ENCODE measurements at places on chromosomes 2 and 18.

DNA sequence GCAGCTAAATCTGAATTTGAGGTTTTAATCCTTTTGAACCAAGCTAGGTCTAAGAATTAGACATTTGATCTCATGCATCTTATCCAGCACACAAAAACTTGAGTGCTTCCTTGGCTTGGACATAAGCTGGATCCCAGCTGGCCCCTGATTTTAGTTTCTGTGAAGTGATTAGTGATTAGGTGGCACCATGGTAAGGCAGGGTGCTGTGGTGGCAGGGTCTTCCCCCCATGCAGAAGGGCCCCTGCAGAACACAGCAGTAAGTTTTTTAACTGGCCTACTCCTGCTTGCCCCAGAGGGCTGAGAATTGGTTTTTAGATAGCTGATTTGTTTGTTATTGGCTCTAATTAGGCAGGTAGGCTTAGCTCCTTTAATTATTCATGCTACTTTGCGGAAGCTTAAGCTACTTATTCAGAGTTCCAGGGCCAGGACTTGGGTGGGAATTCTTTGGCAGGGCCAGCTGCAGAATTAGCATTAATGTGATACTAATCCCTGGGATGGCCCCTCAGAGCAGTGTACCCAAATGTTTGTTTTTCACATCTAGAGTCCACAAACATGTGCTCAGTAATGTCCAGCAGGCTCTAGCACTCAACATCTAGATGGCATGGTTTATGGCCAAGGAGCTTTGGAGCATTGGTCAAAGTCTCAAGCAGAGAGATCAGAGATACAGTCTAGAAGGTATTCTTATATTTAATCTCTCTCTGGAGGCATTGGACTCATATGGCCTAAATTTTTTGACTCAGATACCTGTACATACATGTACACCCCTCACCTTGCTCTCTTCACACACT lies 99.6 kb downstream of the FMNL2 start:
- no peak for DNase-seq

DNA sequence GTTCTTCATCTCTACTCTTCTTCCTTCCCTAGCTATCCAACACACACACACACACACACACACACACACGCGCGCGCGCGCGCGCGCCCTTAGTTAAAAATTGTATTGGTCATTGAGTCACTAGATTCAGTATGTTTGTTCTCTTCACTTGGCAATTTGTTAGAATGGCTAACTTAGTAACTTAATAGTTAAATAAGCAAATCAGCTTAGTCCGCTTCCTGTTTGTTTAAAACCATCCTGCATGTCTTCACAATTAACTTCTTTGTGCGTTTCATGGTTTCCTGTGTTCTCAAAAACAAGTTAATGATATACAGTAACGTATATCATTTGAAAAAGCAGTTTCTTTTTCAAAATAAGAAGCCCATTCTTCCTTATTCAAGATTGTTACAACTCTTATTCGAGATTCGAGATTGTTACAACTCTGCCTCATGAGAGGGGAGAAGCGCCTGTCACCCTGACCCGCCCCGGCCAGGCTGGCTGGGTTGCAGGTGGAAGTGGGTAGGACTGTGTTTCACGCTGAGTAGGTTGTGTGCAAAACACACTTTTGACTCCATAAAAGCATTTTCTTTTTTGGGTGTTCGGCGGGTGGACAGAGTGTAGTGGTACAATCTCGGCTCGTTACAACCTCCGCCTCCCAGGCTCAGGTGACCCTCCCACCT lies 9.5 kb upstream of the CNNM3 start:
- no peak for DNase-seq

DNA sequence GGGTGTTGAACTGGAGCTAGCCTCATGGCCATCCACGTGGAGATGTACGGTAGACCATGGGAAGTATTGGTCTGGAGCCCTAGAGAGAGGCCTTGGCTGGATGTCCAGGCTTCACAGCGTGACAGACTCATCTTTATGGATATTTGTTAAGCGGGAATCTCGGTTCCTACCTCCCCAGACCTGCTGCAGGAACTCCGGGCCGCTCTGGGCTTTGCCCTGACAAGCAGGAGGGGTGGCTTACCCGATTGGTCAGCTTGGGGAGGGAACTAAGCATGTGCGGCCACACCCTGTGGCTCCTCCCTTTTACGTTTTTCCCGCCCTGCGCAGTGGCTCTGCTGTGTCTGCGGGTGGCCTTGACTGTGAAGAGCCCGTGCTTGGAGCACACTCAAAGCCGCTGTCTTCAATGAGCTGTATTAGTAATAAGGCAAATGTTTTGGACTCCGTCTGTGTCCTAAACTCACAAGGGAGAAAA lies 52.3 kb downstream of the PAPOLG start:
- DNase-seq, result no peak

DNA sequence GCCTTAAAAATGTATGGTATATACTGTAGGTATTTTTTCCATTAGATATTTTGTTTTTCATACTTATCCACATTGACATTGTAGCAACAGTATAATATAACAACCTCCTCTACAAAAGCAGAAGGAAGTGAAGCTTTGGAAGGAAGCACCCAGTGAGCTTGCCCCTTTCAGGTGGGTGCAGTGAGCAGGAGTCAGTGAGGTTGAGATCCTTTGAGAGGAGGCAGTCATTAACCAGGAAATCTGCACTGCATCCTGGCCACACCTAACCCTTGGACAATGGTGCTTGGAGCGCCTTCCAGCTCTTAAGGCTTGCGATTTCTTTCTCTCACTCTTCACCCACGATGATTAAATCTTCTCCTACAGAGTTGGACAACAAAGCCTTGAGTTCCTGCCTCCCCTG lies 13.9 kb downstream of the IL37 start:
- DNase-seq, result no peak

GRCh38 chr18:25056429-25056828 lies 295.5 kb downstream of the ZNF521 start:
- DNase-seq, result no peak

DNA sequence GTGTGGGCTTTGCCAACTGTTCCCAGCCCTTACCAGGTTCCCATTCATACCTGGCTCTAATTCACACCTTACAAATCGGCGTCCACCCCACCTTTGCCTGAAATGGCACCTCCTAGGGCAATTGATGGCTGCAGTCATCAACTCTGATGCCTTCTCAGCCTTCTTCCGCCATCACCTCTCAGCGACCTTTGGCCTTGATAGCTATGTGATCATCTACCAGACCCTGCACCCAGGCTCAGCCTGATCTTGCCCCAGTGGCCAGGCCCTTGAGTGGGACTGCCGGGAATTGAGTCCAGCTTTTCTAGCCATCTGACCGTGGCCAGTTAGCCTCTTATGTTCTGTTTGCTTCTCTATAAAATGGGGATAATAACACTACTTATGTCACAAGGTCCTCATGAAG lies 32.5 kb downstream of the PSD4 start:
- no peak for DNase-seq

DNA sequence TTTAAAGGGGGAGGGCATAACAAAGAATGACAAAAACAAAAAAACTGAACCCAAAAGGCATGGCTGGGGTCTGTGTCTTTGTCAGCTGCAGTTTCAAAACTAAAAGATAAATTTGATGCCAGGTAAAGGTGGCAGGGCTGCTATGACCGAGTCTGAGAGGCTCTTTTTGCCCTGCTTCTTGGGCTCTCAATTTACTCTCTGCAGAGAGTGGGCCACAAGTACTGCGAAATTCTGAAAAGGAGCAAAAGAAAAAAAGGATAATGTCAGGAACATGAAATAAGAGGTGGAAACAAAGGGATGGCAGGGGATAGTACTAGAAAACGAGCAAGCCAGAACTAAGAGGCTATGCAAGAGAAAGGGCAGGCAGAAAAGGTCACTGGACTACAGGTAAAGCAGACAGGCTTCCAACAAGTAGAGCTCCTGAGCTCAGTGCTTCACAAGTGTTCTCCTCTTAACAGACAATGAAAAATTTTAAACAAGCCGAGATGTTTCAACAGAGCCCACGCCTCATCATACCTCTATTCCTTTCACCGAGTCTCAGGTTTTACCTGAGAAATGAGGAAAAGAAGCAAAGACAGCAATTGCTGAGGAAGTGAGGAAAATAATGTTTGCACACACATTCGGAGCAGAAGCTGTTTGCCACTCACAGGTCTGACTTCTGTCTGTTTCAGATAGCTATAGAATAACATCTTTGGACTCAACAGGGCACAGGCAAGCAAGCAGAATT lies 7.3 kb downstream of the IRS1 start:
- no peak for DNase-seq

DNA sequence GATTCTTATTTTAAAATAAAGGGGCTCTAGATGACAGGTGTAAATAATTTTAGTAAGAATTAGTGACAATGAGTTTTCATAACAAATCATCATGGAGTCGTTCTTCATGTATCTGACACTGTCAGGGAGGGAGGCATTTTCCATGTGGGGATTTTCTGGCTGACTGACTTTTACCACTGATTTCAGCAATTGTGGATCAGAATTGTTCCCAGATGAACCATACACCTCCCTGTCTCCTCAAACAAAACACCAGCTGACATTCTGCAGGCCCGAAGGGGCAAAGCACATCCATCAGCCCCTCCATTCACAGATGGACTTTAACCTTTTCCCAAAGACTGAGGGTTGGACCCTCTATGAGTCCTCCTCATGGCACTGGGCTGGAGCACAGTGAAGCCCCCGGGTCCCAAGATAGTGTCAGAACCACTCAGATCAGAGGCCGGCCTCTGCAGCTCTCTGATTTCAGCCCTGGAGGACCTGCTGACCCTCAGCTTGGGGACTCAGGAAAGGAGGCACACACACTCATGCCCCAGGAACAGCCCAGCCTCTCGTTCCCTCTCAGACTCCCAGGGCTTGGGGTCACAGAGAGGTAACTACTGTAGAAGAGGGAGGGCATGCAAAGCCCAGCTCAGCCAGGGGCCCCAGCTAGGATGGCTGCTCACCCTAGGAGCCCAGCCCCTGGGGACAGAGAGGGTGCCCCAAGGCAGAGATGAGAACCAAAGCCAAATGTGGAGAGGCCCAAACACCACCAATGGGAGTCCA lies 43.2 kb upstream of the LOXHD1 start:
- DNase-seq, result no peak

DNA sequence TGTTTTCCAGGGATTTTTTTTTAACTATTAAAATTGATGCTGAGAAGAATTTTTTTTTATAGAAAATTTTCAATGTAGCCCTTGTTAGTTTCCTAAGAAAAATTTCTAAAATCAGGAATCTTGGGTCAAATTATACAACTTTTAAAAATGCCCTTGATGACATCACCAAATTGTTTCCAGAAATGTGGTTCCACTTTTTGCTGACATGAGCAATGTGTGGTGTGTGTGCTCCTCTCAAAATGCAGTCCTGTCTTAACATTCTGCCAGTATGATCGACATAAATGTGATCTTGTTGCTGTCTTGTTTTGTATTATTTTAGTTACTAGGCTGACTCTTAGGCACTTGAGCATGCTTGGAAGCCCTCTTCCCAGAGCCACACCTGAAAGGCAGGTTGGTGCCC lies 89.7 kb upstream of the ST6GAL2 start:
- DNase-seq, result no peak

DNA sequence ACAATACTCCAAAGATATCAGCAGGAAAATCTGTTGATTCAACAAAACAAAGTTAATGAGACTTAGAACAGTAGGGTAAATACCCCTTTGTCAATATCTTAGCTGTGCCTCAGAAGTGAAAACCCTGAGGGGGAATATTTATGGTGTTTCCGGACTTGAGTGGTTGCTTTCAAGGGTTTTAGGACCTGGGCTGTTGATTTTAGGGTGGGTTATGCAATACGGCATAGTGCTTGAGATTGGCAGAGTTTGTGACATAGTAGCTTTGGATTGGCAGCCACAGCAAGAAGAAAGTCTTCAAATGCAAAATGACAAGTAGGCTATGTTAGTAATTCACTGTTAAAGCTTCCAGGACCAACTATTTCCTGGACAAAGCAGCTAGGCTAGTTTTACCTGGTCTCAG lies 826.3 kb upstream of the CDH2 start:
- no peak for DNase-seq

DNA sequence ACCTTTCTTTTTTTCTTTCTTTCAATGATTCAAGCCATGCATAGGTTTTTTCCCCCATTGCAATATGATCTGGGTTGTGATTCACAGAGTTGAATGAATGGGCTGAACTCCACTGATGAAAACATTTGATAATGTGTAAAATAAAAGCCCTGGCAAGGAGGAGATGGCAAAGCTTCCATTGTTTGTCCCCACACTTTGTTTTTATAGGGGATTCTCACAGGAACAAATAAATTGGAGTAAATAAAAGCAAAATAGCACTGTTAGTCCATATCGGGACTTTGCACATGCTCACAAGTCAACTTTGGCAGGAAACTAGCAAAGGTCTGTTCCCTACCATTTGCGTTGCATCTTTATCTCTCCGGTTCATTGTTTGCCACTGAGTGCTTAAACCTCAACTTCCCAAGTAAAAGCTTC lies 55.7 kb downstream of the MEIS1 start:
- no peak for DNase-seq

DNA sequence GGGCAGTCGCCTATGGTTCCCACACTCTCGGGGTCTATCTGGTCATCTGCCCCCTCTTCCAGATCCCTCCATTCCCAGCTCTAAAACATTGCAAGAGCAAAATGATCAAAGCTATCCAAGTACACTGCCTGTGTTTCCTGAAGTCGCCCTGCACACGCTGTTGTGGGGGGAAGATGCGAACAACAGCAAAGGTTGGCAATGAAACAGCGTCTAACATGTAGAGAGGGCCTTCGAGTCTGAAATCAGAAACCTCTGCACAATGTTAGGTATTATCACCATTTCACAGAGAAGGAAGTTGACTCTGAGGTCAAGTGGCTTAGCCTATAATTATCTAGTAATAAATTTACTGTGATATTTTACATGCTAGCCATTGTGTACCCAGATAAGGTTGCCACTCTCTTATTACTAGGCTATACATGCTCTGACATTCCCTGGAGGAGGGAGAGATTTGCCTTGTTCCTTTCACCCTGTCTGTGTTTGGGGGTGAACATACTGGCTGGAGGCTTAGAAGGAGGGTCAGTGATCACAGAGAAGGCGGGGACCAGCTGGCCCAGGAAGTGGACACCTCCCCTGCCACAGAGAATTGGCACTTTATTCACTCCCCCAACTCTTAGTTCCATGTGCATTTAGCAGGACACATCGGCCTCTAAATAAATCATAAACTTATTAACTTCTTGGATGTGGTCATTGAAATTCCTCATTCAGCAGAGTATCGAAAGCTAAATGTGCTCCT lies 36.8 kb downstream of the KCTD1 start:
- no peak for DNase-seq

DNA sequence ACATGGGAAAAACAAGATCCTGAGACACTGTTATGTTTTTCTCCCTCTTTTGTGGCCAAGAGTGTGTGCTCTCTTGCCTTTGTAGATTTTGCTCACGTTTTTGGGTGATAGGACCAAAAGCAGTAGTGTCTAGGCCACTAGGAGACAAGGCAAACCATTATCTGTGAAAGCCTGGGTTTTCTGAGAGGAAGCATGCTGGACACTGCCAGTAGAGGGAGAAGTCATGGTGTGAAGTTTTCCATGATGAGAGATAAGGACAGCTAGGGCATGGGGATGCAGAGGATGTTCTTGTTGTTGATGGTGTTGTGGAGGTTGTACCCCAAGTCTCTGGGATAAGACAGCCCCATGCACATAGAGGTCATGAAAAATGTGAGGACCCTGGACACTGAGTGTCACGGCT lies 285.3 kb downstream of the SOX11 start:
- DNase-seq, result no peak
